ENCODE measurements at places on chromosomes 7 and 10.

DNA sequence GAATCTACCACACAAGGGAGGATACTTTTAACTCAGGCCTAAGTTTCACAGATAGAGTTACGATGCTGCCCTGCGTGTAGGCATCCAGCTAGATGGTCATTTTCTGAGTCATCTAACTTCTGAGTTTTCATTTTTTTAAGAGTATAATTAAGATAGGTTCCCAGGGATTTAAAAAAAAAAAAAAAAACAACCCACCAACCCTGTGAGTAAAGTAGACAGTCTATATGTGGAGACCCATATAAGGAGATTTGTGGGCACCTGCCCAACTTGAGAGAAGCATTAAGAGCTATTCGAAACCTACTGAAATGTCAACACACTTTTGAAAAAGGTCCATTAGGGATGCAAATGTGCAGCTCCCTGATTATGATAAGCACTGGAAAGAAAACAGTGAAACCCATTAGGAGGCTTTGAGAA lies 257.3 kb downstream of the TRIL start:
- no peak for DNase-seq

DNA sequence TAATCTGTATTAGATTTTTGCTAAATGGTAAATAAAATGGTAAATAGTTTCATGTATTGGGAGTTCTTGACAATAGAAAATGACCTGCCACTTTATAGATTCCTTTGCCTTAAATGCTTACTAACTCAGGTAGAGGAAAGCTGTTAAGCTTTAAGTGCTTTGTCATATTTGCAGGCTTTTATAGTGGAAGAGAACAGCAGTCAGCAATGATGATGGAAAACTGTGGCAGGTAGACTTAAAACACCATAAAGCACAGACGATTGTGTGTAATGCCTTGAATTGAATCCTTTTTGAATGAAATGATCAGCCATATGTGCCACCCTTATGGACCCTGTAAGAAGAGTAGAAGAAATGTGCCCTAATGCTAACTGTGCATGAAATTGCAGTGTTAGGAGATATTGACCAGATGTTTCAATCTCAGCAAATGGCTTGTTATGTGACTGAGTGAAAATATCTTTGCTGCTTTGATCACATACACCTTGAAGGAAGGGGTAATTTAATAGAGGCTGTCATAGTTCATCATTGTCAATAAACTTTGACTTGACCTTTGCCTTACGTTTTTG lies 230.4 kb downstream of the ADK start:
- DNase-seq: no peak

DNA sequence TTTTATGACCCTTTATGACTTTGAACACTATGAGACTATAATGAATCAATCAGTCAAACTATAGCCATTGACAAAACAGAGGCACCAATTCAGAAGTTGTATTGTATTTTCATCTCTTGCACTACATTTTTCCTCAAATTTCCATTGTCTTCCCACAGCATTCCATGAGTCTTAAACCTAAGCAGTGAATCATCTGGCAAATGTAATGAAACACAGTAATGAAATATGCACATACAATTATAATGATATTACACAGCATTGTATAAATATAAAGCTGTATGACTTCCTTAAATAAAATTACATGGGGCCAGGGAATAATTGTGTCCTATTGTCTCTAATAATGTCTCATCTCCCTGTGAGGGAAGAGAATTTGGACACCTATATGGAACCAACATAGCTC lies 45.0 kb downstream of the VWDE start:
- no peak for DNase-seq

- DNase-seq: no peak
Measured at GRCh38 chr7:114419441-114420272, 5.0 kb downstream of the FOXP2 start.

DNA sequence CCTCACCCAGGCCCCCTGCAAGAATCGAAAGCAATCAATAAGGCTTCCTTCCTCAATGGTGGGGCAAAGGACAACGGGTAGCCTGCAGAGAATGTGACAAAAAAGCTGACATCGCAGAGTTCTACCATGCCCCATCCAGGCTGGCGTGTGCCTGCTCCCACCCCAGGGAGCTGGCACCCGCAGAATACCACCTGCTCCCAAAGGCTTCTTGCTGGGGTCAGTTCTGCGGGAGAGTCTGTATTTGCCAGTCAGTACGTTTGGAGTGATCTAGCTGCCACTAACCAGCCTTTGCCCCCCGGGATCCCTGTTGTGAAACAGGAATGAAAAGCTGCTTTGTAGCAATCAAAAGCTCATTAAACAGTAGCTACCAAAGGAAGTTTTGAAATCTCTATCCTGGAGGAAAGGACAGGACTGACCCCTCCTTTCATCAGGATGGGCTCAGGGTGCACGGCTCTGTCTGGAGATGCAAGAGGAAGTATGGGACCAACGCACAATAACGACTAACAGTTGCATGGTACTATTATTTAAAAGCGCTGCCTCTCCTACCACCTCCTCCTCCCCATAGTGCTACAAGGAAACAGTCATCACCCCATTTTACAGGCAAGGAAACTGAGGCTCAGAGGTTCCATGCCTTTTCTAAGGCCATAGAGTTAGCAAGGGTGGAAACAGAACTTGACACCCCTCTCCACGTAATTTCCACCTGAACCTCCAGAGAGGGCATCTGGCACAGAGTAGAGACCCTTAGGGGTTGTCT lies 67.0 kb downstream of the FGFR2 start:
- no peak for DNase-seq

DNA sequence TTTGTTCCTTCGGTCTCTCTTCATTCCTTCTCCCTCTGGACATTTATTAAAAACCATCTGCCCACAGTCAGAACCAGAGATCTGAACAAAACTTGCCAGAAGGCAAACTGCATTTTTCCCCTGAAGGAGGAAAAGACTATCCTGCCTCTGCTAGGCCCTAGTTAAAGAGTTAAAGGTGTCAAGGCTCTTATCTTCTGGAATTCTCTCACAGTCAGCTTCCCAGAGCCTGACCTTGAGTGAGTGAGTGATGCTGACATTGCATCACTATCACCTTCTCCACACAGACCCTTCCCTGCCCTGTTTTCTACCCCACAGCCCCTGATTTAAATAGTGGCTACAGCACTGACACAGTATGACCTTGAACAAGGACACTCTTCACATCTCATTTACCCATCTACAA lies 16.4 kb downstream of the FRMPD2 start:
- no peak for DNase-seq

GRCh38 chr10:51617576-51618235 lies 81.7 kb downstream of the CSTF2T start:
- DNase-seq: no peak

DNA sequence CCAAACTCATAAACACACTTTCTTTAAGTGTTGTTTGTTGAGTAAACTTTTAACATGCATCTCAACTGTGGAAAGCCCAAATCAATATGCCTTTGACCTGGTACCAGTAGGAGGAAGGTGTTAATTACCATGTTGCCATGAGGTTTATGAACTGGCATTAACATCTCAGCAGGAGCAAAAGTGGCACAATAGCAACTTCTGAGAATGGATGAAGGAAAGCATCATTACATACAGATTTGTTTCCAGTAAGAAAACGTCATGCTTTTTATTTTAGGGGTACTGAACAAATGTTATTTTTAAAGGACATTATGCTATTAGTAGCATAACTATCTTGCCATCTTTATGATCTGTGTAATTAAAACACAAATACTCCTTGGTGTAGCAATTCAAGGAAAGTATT lies 51.1 kb downstream of the ARMC3 start:
- no peak for DNase-seq

GRCh38 chr7:13742811-13743210 lies 246.7 kb downstream of the ETV1 start:
- DNase-seq: no peak

- no peak for DNase-seq
Measured at GRCh38 chr7:2544541-2545188, 10.7 kb downstream of the BRAT1 start.

GRCh38 chr10:79186486-79187120 lies 117.8 kb downstream of the ZMIZ1 start:
- DNase-seq: no peak

DNA sequence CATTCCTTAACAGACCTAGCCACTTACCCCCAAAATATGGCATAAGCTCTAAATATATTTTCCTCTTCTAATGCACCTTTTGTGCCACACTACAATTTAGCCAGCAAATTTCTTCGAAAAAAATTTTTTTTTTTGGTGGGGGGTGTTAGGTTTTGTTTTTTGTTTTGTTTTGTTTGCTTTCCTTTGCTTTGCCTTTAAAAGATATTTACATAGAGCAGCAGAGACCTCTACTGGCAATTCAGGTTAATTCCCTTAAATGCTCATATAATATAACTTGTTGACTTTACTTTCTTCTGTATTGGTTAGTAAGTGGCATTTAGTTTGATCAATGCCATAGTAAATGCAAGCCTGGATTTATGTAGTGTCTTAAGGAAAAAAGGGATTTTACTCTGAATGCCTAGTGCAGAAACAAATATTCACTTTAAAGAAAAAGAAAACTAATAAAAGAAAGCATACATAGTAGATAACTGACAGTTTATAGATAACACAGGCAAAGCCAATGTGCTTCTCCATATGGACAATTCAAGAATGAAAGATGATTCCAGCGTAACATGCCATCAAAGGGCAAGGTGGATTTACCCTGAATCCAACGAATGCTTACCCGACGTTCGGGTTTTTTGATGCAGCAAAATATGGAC lies 1250.6 kb downstream of the GATA3 start:
- DNase-seq: no peak

- no peak for DNase-seq
Measured at GRCh38 chr7:30965883-30966282, 2.1 kb downstream of the GHRHR start.

- no peak for DNase-seq
Measured at GRCh38 chr10:133161486-133162109, 1.6 kb downstream of the KNDC1 start.

DNA sequence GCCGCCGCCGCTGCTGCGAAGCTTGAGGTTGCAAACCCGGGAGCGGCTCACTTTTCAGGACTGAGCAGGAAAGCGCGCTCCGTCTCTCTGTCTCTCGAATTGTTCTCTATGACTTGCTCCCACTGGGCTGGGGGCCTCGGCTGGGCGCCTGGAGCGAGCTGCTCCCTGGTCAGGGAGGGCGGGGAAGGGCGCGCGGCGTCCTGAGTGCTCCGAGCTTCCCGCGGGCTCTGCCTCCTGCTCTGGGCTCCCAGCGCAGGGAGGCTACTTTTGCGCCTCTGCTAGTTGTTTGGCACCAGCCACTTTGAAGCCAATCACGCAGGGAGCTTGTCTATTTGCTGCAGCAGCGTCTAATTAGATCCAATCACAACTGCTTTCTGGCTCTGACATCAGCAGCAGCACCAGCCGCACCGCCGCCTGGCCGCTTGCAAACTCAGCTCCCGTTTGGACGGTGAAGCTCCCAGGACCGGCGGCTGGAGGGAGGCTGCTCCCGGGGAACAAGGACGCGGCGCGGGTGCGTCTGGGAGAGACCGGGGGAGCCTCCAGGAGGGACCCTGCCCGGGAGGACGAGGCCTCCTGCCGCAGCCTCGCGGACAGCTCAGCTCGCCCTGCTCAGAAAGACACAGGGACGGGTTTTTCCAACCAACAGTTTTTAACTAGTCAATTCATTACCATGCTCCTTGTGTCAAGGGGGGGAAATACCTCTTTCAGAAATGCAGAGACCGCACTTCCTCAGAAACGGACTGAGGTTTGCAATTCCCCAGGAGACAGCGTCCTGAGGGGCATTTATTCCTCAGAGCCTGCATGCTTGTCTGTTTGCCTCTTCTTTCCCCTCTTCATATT lies at the start of gene ADARB2:
TSS of gene ADARB2 (minus strand) at position 304 of the 840 bp plus-strand sequence.
- DNase-seq: no peak

DNA sequence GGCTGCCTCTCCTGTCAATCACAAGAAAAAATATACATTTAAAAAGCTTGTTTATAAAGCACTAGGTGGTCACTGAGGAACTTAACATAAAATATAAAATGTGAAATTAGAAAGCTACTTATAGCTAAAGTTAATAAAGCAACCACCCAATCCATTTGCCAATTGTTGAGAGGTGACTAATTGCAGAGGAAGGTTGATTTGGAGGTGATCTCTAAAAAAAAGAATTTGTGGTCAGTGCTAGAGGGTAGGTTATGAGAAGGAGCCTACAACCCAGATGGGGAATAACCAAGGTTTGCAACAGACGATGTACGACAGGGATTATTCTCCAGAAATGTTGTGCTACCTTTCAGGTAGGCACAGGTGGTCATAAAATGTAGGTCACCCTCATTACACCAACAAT lies 444.2 kb upstream of the C7orf33 start:
- DNase-seq: no peak

DNA sequence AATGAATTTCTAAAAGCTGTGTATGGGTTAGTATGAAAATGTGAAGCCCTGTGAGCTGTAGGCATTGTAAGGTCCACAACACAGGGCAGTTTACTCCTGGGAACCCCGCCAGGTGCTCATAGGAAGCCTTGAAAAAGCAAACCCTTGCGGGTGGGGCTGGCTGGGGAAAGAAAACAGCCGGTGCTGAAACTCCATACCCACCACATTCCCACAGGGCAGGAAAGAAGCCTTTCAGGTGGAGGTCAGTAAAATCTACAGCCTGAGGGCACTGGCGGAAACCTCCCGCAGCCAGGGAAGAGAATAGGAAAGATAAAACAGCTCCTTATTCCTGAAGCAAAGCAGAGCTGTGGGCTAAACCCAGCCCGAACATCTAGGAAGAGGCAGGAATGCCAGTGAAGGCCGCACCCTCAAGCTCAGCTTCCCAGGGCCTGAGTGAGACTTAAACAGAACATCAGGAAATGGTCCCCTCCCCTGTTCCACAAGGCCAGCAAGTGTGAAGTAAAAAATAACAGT lies 34.7 kb downstream of the PODXL start:
- no peak for DNase-seq

GRCh38 chr7:93715234-93715633 lies 140.7 kb upstream of the CALCR start:
- DNase-seq: no peak

GRCh38 chr7:101166648-101166908 lies 1.2 kb upstream of the VGF start:
- no peak for DNase-seq

- DNase-seq: no peak
Measured at GRCh38 chr10:49008091-49008490, 68.5 kb upstream of the LRRC18 start.

GRCh38 chr7:81415181-81415580 lies 354.7 kb downstream of the HGF start:
- DNase-seq: no peak

DNA sequence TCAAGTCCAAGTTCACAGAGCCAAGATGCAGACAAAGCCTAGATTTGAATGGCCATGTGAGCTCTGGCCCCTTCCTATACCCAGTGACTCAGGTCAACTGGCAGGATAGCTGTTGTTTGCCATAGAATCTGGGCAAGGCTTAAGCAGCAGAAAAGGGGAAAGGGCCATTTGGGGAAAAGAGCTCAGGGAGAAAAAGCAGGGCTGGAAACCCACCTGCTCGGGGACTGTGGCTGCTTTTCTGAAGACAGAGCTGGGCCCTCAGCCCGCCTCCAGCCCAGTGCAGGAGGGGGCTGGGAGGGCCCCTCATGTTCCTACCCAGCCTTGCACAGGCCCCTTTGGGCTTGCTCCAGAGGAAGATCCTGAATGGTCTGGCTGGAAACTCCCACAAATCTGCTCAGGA lies 32.6 kb upstream of the HABP2 start:
- no peak for DNase-seq

GRCh38 chr10:91643700-91644099 lies 10.8 kb upstream of the PPP1R3C start:
- DNase-seq: no peak

GRCh38 chr10:99364125-99364524 lies 35.0 kb downstream of the CNNM1 start:
- no peak for DNase-seq

- no peak for DNase-seq
Measured at GRCh38 chr10:100744987-100745881, at the start of gene PAX2. Gene PAX2, plus strand, starts transcription at chr10:100745582. Its CDS starts 679 bp downstream, at chr10:100746261.

- no peak for DNase-seq
Measured at GRCh38 chr7:140231771-140232491, 55.1 kb upstream of the KDM7A start.

GRCh38 chr7:31333291-31333690 lies 7.2 kb downstream of the NEUROD6 start:
- DNase-seq: no peak
